ENCODE measurements at places on chromosomes 2 and 18.

DNA sequence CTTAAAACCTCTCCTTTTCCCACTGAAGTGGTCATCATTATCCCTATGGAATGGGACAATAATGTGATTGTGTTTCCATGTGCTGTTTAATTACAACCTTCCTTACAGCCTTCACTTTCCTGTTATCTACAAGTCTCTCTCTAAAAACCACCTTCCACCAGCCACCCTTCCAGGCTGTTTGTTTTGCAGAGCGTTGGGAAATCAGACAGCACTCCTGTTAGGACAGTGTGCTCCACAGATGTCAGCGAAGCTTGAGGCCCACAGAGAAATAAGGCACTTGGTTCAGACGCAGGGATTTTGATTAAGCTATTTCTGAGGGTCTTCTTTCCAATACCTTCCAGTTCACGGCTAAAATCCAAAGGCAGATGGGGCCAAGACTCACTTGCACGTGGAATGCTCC lies 32.3 kb upstream of the ASPRV1 start:
- DNase-seq: no peak

- DNase-seq: no peak
These were observed 2.0 kb downstream of the NAGK start for GRCh38 chr2:71070294-71071093.

GRCh38 chr2:118609138-118609537 lies 238.3 kb downstream of the EN1 start:
- DNase-seq: no peak

DNA sequence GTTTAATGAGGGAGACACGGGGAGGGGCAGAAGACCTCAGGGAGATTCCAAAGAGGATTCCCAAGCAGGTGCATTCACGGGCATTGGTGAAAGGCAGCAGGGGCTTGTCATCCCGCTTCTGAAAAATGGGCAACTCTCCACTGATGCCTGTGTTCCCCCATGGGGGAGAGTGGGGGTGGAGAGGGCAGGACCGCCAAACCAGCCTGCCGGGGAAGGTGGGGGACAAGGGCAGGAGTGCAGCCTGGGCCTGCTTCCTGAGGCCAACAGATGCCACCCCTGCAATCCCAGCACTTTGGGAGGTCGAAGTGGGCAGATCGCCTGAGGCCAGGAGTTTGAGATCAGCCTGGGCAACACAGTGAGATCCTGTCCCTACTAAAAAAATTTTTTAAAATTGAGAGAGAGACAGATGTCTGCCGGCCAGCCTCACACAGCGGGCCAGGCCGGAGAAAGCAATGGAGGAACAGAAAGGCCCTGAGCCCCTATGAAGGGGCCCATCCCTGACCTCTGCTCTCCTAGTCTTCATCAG lies 44.8 kb upstream of the UBE2F start:
- no peak for DNase-seq

- no peak for DNase-seq
These were observed 345.2 kb downstream of the ALK start for GRCh38 chr2:29576231-29576630.

GRCh38 chr2:70126413-70126812 lies 39.1 kb downstream of the PCBP1 start:
- DNase-seq: no peak

- DNase-seq: no peak
These were observed 503 bp downstream of the ZNF513 start for GRCh38 chr2:27379836-27380625.

DNA sequence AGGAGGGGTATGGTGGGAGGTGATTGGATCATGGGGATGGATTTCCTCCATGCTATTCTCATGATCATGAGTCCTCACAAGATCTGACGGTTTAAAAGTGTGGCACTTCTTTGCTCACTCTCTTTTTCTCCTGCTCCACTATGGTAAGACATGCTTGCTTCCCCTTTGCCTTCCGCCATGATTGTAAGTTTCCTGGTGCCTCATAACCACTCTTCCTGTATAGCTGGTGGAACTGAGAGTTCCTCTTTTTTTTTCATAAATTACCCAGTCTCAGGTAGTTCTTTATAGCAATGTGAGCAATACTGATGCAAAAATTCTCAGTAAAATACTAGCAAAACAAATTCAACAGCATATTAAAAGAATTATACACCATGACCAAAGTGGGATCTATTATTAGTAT lies 728.5 kb upstream of the SLC8A1 start:
- DNase-seq: no peak

DNA sequence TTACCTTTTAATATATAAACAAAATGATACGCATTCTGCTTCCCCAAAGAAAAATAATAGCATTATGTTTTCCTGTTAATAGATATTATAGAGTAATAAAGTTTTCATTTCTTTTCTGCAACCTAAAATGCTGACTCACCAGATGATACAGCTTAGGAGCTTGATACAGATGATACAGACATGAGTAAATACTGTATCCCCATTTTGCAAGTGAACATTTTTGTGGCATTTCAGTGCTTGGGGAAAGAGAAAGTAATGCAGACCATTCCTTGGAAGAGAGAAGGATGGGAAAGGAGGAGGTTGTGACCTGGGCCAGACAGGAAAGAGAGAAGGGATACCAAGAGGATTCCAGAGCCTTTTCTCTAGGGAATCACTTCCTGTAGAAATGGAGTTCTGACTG lies 97.5 kb upstream of the FSHR start:
- DNase-seq: peak; percentile 41

DNA sequence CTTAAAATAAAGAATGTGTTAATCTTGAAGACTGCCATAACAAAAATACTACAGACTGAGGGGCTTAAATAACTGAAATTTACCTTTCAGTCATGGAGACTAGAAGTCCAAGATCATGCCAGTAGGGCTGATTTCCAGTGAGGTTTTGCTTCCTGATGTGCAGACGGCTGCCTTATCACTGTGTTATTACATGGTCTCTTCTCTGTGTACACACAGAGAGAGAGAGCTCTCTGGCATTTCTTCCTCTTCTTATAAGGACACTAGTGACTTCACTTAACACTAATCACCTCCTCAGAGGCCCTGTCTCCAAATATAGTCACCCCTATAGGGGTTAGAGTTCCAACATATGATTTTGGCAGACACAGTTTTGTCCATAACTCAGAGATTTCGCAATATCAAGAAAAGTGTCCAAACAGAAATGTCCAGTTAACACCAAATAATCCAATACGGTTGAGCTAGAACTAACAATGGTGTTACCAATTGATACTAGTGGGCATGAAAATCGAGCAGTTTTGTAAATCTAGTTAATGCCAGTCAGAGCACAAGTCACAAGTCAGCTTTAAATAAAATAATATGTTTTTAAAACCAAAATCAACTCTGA lies 399.8 kb downstream of the ADCYAP1 start:
- no peak for DNase-seq

DNA sequence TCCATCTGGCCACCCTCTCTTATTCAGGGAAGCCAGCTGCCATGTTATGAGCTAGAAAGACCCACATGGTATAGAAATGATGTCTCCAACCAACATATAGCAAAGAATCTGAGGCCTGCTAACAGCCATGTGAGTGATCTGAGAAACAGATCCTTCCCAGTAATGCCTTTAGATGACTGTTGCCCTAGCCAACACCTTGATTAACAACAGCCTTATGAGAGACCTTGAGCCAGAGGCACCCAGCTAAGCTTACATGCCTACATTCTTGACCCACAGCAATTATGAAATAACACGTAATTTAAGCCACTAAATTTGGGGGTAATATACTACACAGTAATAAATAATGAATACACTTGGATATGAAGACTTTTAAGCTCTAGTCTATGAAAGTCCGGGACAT lies 13.0 kb downstream of the KANSL1L start:
- DNase-seq: no peak

- no peak for DNase-seq
These were observed 123.4 kb downstream of the FAM124B start for GRCh38 chr2:224278531-224278930.

GRCh38 chr2:232898592-232899543 lies 28.8 kb downstream of the SNORC start:
- peak; percentile 8 for DNase-seq

DNA sequence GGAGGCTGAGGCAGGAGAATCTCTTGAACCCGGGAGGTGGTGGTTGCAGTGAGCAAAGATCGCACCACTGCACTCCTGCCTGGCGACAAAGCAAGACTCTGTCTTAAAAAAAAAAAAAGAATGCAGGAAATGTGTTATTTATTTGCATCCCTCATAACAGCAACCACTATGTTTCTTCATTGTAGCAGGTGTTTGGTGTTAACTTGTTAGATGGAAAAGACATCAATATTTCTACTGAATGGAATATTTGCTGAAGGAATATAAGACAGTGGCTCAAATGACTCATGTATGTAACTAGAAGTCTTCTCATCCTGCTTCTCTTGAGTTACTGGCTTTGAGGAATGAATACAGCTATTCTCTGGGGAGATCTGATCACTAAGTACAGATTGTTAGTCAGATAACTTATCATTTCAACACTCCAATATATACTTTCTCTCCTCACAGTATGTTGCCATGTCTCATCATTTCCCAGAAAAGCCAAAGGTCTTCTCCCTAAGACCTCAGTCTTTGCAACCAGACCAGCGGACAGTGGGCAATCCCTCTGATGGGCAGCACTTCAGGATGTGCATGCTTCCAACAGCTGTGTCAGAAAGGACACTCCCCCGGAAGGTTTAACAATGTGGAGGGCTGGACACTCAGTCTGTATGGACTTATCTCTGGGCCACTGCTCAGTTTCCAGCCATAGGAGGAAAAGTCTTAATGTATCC lies 104.4 kb upstream of the STK17B start:
- DNase-seq: no peak

Data from AG04450 (cell line).